ENCODE measurements at places on chromosomes 12 and 14.

DNA sequence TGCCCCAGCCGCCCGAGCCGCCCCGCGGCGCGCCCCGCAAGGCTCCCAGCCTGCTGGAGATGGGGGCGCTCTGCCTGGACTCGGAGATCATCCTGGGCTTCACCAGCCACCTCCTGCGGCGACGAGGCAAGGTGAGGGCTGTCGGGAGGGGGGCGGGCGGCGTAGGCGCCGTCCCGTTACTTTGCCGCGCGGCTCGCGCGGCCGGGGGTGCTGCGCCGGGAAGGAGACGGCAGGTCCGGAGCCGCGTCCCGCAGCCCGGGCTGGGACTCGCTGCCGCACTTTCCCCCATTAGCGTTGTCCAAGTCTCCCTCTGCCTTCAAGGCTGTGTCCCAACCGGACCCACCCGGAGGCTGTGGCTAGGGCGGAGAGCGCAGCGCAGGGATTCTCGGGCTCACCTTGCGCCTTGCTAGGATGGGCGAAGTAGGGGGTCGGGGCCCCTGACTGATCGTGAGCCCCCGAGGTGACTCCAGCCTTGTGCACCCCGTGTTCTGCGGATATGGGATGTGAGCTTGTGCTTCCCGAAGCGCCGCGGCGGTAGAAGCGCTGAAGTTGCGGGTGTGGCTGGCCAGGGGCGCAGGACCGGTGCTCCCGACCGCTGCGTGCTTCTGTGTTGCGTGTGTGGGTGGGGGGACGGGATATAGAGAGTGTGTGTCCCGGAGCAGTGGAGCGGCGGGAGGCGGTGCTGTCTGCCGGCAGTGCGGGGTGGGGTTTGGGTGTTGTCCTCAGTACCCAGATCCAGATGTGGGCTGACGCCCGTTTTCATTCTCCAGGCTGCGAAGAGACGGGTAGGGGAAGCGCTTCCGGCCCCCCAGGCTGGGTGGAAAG, 1.7 kb upstream of the KIF26A start:
- no peak for DNase-seq

GRCh38 chr12:131444220-131445164, 266.4 kb upstream of the SFSWAP start:
- DNase-seq: no peak

GRCh38 chr14:68124050-68124449, 304.5 kb downstream of the RAD51B start:
- no peak for DNase-seq

DNA sequence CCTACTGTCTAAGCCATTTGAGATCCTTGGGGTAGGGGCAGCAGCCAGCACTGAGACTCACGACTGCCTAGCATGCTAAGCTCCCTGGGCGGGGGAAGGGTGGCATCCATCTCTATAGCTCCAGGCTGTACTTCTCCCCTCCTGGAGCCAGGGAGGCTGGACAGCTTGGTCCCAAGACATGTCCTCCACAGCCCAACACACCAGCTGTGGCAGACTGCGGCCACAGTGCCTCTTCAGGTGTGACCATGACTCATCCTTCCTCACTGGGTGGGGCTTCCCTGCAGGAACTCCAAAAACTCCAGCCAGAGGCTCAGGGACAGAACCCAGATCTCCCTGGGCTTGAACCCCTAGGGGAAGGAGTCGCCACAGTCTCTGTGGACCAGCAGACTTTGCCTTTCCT, 193.9 kb downstream of the GPHN start:
- no peak for DNase-seq

DNA sequence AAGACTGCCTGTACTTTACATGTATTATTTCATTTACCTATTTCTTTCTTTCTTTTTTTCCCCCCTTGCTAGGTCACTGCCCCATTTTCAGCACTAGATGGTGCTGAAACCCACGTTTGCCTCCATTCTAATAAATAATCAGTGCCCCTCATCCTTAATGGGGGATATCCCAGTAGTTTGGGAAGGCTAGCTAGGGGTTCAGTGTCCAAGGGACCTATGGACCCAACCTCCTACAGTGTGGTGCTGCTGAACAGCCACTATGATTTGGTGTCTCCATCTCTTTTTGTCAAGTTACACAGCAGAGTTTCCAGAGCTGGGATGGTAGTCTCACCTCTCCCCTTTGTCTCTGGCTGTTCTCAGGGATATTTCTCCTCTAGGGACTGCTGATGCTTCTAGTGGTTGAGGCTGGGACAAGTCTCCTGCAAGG, 6.5 kb upstream of the HCFC2 start:
- peak; percentile 25 for DNase-seq

GRCh38 chr14:22432348-22432976, 156.6 kb downstream of the DAD1 start:
- no peak for DNase-seq
